Hindlimb muscle (tissue), 1 donor: ENCODE measurements at places on chromosomes 2 and 18.

GRCh38 chr2:152510621-152511020, 175.6 kb downstream of the FMNL2 start:
- no peak for DNase-seq

GRCh38 chr2:227472265-227473121, 537 bp downstream of the AGFG1 start:
- DNase-seq: peak; percentile 26

DNA sequence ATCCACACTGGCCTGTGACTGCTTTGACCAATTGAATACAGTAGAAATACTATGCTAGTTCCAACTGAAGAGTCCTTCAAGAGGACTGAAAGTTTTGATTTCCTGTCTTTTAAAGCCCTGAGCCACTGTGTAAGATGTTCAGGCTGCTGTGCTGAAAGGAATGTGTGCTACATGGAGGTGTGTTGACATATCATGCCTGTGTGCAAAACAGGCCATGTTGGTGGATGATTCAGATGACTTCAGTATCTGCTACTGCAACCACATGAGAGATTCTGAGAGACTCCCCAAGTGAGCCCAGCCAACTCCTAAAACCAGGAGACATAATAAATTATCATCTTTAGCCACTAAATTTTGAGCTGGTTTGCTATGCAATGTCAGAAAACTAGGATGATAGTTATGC, 662.9 kb downstream of the ZEB2 start:
- DNase-seq: no peak

DNA sequence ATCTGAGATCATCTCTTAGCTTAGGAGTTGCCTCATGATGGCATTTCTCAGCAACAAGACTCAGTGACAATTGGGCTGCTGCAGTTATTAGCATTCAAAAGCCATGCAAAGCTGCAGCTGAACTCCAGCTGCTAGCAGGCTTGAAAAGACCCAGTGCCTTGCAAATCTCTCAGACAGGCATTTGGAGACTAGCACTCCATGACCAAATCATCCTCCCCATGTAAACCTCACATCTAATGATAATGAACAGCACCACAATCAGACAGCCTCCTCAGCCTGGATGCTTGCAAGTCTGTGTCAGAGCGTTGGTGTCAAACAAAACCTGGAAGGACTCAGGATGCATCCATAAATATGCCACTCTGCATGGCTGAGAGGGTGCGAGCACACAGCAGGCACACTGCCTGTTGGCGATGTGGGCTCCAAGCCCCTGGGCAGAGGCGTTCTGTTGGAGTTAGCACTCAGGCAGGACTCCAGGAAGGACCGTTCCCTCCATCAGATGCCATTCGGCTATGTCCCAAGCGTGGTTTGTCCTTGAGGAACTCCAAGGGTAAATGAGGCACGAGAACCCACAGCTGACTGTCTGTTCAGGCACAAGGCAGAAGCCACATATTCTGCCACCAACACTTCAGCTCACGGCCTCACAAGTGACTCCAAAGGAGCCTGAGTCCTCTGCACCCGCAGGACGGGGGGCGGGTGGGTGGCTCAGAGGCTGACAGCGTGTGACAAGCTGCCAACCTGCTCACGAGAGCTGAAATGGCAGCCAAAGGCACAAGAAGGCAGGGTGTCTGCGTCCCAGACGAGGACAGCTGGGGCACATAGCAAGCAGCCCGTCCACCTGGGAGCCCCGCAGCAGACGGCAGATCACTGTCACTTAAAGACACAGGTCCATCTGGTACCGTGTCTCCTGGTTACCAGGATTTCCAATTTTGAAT, 183.8 kb downstream of the MYT1L start:
- DNase-seq: no peak

- no peak for DNase-seq
These were observed 141.5 kb downstream of the OSR1 start for GRCh38 chr2:19216676-19217602.

DNA sequence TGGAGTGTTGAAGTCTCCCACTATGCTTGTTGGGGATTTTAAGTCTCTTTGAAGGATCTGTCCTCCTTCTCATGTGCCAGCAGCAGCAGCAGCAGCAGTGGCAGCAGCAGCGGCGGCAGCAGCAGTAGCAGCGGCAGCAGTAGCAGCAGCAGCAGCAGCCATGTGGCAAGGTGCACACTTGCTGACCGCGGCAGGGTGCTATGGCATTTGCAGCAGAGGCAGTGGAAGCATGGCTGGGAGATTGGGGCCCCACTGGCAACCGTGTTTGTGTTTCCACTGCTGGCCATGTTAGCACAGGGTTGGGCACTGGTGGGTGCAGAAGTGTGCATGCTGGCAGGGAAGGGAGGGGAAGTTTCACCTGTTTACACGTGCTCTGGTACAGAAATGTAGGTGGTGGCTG, 280.1 kb downstream of the NUP35 start:
- DNase-seq: no peak

DNA sequence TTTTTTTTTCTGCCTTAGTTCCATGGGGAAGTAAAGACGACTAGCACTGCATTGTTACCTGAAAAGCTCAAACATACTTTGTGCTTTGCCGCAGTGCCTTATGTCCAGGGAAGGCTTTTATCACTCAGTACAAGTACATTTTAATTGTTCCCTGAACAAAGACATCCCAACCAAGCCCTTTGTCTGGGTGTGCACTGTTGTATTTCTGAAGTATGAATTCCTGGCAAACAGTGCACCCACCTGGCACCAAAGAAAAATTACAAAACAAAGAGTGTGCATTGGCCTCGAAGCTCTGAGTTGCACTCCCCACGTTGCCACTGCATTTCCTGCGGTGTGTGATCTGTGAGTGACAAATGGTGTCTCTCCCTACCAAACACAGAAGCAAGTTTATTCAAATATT, 858.5 kb upstream of the PIK3C3 start:
- no peak for DNase-seq

DNA sequence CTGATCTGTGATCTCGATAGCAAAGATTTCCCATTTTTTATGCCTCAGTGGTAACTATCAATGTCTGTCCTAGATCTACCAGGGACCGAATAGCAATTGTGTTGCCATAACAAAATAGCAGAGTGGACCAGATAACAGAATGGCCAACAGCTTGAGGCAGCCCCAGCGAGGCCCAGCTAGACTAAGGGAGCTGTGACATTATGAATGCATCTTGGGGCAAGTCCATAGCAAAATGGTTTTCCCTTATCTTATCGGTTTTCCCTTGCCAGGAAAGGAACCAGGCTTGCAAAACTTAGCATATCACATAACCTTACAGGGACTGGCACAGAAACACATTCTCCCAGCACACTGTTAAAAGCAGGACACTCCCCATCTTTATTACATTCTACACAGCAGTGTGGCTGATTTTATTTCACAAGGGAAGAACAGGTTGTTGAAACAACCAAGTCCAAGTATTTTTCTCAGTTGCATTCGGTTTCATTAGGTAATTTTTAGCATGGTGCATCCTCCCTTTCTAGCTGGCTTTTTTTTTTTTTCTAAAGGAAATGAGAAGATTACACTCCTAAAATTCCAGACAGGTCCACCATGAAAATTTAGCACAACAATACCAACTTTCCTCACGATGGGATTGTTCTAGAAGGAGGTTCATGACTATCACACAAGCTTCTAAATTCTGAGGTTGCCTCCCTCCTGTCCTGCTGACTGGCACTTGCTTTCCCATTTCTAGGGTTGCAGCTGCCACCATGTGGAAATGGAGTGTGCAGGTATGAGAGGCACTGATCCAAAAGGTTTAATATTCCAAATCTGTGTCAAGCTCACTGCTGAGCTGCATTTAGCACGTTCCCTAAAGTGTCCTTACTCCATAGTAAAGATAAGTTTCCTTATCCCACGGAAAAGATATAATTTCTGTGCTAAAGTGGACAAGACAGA, 97.0 kb upstream of the SLC35G4 start:
- DNase-seq: no peak

DNA sequence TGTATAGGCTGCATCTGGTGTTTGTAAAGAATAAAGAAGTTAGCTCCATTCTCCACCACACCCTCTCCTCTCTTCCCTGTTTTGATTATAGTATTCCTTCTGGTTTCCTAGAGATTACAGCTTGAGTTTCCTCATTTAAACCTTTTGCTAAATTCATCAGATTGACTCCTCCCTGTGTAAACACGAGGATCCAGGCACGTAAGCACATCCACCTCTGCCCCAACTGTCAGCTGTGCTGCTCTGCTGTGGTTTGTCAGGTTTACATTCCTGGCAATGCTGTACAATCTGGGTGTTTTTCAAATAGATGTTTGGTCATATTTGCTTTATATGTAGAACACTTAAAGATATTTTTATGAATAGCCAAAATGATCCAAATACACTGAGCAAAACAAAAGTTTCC, 302.8 kb downstream of the PTGR3 start:
- DNase-seq: no peak

DNA sequence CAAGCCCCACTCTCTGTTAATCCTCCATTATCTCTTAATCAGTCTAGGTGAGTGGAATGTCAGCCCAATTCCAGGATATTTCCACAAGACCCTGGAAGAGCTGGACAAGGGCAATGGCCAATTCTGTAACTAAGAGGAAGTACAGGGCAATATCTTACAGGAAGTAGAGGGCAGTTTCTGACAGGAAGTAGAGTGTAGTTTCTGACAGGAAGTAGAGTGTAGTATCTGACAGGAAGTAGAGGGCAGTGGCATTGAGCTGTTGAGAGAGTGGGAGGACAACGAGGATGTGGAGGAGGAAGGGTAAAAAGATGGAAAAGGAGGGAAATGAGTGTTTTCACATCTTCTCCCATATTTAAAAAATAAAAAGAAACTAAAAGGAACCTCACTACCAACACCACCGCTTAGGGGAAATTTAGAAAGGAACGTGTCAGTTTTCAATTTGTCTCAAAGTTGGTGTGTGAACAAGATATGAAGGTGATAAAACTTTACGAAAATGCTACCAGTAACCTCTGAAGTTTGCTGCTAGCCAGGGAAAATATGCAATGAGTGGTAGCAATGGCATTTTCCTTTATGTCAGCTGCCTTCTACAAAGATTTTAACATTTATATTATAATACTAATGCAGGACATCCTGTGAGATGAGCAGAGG, 430.9 kb upstream of the HNRNPA3 start:
- DNase-seq: no peak

DNA sequence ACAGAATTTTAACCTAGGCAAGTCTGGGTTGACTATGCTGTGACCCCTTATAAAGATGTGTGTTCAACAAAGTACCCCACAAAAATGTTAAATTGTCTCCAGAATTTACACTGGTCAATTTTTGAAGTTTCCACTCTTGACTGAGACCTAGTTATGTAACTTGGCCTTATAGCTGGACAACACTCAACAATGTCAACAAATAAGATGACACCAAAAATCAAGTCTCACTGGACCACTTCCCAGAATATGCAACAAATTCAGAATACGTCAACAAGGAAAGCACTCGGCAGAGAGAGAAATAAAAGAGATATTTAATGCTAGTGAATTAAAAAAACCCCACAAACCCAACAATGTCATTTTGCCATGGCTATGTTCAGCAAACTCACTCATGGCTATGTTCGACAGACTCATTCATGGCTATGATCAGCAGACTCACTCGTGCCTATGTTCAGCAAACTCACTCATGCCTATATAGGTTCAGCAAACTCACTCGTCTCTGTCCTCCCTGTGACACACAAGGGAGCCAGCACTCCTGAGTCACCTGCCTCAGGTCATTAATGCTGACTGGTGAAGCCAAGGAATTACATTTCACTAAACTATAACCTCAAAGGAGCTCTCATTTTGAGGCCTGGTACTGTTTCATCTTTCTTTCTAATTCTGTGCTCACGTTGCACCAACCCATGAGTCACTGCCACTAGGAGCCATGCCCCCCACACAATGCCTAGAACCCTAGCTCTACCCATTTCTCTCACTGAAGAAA, 72.7 kb downstream of the PTPN2 start:
- no peak for DNase-seq

GRCh38 chr18:12855916-12856315, 28.1 kb downstream of the PTPN2 start:
- DNase-seq: no peak

- DNase-seq: no peak
These were observed 78.2 kb downstream of the UBE2E3 start for GRCh38 chr2:181058378-181059269.

DNA sequence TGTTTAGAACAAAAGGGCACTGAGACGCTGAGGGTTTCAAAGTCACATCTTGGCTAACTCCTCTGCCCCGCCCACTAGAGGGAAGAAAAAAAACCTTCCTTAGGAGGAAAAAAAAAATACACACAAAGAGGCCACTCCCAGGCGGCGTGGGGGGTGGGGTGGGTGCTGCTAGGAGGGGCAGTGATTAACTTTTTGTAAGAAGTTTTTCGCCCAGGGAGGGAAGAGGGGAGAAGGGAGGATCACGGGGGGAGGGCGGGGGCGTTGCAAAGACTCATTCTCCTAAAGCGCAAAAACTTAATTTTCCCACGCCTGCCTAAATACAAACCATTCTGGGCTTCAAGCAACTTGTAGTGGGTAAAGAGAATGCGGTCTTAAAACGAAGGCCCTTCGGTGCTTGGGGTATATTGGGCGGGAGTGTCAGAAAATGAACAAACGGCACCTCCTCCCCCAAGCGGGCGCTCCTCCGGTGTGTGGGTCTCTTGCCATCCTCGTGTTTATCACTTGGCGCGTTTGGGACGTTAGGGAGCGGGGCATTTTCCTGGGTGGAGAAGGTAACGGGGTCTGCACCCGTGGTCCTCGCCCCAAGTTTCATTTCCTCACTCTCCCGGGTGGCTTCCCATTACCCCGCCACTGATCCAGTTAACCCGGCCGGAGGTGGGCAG, 1.7 kb downstream of the CXCR4 start:
- no peak for DNase-seq

DNA sequence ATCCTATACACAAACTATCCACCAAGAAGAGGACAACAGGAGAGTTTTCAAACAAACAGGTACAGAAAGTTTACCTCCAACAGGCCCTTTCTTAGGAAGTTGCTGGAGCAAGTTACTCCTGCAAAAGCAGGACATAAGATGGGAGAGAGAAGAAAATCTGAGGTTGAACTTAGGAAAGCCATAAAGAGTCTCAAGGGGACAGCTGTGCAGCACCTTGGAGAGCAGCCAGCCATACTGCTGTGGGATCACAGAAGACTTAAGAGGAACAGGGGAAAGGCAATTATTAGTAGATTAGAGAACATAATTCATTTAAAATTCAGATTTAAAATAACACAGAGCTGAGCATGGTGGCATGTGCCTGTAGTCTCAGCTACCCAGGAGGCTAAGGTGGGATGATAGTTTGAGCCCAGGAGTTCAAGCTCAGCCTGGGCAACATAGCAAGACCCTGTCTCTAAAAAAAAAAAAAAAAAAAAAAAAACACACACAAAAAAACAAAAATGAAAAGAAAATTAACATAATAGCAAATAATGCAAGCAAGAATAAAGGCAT, 148.1 kb upstream of the SIX3 start:
- DNase-seq: no peak

DNA sequence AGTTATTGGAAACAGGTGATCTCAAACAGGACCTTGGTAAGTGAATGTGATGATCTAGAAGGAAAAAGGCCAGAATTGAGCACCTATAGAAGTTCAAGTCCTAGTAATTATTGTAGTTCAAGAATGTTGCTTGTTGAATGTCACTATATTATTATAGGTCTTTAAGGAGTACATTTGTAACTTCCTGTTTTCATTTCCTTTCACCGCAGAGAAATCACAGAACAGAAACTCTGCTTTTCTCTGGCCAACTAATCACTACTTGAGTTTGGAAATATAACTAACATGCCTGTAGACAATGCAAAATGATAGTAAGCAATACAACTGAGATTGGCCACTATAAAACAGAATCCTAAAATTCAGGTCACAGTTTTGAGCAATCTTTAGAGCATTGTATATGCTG, 61.8 kb upstream of the EFEMP1 start:
- no peak for DNase-seq
